Pons (tissue), 1 donor: ENCODE measurements at places on chromosomes 16 and 17.

GRCh38 chr16:24001710-24002109 lies 165.9 kb downstream of the PRKCB start:
- DNase-seq: no peak

DNA sequence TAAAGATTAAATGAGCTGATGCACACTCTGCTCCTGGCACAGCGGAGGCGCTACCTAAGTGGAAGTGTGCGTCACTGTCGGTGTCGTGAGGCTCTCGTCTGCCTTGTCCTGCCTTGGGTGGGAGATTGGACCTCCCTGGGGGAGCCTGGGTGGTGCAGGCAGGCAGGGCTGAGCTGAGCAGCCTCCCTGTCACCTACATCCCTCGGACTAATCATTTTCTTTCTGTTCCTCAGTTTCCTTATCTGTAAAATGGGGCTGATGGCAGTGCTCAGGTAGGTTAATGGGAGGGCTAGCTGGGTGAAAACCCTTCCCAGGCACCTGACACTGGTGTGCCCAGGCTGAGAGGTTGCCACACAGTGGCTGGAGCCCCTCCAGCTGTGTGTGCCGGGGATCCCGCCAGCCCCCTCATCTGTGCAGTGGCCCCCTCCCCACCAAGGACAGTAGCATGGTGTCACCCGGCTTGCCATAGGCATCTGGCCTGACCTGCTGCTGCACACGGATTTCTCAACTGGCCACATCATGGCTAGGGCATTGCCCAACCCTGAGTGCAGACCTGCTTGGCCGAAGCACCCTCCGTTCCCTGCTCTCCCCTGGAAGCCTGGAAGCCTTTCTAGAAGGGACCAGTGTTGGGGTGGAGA lies 4.3 kb downstream of the ADCY7 start:
- DNase-seq: no peak

DNA sequence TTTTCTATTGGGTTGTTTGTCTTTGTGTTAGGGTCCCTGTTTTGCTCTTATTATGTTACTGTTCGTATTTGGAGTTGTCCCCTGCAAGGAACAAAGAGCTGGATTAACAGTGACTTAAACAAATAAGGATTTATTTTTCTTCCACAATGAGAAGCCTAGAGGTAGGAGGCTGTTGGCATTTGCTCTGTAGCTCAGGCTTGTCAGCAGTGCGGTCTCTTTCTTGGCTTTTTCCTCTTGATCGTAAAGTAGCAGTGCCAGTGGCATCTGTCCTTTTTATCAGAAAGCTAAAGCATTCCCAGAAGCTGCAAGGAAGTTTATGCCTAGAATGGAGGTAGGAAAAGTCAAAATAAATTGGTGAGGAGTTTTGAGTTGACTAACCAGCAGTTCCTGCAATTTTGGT lies 154.1 kb downstream of the HS3ST4 start:
- no peak for DNase-seq

DNA sequence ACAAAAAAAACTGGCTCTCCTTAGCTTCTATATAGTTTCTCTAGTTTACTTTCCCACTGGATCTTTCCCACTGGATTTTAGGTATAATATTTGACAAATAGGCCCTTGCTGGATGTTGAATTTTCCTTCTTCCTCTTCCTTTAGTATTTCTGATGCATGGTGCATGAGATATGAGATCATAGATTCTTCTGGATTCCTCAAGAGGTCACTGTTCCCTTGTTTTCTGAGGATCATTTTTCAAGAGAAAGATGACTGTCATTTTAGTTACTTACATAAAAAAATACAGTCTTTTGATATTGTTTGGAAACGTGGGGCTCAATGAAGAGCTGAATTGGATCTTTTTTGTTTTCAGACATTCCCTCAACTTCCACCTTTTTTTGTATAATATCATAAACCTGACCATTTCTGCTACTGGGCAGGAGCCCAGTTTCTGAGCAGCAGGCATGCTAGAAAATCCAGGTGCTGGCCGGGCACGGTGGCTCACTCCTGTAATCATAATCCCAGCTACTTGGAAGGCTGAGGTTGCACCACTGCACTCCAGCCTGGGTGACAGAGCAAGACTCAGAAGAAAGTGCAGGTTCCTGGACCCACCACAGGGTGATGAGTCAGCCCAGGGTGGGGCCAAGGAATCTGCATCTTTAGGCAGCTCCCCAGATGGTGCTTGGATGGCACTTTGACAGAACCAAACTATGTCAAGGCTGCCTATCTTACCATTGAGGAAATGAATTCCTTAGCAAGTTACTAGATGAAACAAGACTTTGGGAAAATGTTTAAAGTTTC lies 70.3 kb downstream of the SDR42E1 start:
- DNase-seq: peak; percentile 32

- no peak for DNase-seq
Observed at GRCh38 chr17:21463779-21464407, 87.7 kb downstream of the KCNJ12 start.

DNA sequence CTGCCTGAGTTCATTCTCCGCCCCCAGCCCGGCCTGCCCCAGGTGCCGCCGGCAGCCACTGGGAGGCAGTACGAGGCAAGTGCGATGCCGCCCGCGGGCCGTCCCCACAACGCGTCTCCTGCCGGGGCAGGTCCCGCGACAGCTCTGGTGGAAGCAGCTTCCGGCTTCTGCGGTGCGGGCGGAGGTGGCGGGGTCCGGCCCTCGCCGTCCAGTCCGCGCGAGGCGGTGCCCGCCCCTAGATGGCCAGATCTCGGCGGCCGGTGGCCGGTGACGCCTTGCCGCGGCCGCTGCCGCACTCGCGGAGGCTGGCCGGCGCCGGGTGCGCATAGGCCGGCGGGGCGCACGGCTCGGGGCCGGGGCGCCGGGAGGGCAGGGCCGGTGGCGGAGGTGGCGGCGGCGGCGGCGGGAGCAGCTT lies 1.8 kb downstream of the GJD3 start:
- no peak for DNase-seq

DNA sequence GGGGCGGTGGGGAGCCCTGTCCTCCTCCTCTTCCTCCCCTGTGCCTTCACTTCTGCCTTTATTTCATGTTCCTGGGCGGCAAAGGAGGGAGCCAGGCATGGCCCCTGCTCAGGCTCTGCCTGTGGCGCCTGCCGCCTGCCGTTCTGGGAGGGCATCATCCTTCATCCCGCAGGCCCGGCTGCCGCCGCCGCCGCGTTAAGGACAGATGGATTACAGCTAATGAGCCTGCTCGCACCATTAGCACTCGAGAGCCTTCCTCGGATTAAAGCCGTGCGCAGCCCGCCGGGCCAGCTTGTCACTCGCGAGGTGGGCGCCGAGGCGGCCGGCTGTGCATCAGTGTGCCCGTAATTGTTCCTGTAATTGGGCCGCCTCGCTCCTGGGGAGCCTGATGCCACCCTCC lies 127.7 kb upstream of the GSE1 start:
- no peak for DNase-seq

GRCh38 chr16:25366078-25366477 lies 108.4 kb upstream of the ZKSCAN2 start:
- peak; percentile 19 for DNase-seq

- DNase-seq: no peak
Observed at GRCh38 chr16:80283466-80284392, 257.1 kb upstream of the DYNLRB2 start.

GRCh38 chr16:82190386-82190785 lies 20.4 kb upstream of the MPHOSPH6 start:
- no peak for DNase-seq

DNA sequence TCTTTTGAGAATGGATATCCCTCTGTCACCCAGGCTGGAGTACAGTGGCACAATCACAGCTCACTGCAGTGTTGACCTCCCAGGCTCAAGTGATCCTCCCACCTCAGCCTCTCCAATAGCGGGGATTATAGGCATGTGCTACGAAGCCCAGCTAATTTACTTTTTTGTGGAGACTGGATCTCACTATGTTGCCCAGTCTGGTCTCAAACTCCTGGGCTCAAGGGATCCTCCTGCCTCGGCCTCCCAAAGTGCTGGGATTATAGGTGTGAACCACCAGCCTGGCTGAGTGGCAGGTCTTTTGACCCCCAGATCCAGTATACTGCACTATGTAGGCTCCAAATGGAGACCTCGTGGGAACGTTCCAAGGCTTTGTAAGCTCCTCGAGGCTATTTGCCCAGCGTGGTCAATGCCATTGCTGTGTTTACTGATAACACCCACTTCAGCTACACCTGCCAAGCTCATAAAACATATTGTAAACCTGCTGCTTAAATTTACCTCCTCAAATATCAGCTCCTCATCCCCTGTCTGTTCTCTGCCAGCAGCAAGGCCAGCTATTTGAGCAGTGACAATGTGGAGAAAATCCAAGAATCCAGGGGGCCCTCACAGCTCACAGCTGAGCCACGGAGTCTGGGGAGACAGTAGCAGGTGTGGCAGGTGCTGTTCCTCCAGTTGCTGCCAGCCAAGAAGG lies 16.2 kb upstream of the KIFC3 start:
- DNase-seq: no peak

- no peak for DNase-seq
Observed at GRCh38 chr17:35076874-35077273, 13.4 kb upstream of the RFFL start.

- DNase-seq: no peak
Observed at GRCh38 chr17:73628642-73629552, 15.3 kb downstream of the SDK2 start.

DNA sequence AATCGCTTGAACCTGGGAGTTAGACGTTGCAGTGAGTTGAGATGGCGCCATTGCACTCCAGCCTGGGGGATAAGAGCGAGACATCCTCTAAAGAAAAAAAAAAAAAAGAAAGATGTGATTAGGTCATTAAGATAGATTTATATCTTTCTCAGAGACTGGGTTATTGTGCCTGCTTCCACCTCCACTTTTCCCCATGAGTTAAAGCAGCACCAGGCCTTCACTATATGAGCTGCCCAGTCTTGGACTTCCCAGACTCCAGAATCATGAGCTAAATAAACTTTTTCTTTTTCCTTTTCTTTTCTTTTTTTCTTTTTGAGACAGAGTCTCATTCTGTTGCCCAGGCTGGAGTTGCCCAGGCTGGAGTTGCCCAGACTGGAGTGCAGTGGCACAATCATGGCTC lies 19.4 kb upstream of the CDH1 start:
- DNase-seq: no peak

- DNase-seq: no peak
Observed at GRCh38 chr16:66254751-66255150, 111.7 kb upstream of the CDH5 start.

DNA sequence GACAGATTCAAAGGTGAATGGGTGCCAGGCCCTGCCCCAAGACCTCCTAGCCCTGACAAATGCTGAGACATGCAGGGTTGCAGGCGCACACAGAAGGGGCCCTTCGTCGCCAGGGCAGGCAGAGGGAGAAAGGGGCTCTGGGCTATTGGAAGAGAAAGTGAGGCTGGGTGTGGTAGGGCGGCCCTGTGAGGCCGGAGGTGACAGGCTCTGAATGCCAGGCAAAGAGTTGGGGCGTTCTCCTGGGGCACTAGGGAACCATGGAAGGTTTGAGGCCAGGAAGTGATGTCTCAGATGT lies 26.4 kb upstream of the NXPH3 start:
- DNase-seq: no peak

- no peak for DNase-seq
Observed at GRCh38 chr16:1746693-1747195, 24.6 kb downstream of the NME3 start.

DNA sequence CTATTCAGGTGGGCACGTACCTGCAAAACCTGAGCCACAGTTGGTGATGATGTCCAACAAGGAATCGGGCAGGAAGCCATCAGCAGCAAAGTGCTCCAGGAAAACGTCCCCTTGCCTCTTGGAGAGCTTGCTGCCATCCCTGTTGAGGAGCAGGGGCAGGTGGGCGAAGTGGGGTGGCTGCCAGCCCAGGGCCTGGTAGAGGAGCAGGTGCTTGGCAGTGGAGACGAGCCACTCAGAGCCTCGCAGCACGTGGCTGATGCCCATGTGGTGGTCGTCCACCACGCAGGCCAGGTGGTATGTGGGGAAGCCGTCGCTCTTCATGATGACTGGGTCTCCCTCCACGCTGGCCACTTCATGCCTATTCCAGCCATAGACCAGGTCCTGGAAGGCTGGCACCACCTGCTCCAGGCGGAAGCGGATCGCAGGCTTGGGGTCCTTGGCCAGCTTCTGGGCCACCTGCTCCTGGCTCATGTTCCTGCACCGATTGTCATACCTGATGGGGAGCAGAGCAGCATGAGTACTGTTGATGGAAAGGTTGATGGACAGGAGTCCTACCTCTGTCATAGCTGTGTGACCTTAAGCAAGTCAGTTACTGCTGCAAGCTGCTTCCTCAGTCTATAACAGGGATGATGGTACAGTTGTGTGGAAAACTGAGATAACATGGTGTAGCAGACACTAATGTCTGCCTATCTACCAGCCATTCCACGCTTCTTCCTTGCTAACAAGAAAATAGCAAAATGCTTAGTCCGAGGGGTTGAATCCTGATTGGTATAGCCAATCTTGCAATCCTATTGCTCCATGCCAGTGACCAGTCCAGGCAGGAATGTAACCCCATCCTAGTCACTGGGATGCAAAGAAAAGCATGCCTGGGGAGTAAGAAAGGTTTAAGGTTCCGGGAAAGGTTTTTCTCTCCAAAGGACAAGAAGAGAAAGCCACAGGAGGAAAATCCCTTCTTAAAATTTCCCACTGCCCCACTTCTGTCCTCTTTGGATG lies 22.0 kb downstream of the EARS2 start:
- no peak for DNase-seq

GRCh38 chr17:49741009-49741691 lies 22.8 kb downstream of the FAM117A start:
- no peak for DNase-seq

DNA sequence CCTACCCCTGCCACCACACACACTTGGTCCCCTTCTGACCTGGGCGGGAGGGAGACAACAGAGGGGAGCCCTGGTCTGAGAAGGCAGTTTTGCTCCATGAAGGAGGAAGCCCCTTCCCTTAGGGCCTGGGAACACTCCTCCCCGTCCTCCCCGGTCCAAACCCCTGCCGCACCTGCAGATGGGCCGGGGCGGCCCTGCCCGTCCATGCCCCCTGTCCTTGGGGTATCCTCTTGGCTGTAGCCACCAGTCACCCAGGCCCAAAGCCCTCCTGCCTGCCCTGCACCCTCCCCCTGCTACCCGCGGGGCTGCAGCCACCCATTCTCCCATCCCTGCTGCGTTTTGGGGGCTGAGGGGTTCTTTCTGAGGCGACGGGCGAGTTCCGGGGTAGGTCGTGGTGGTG lies 33.9 kb downstream of the GSE1 start:
- no peak for DNase-seq

GRCh38 chr16:54628796-54629625 lies 301.7 kb upstream of the IRX5 start:
- no peak for DNase-seq
